ENCODE measurements at places on chromosomes 2 and 18. TPM values are rescaled to one million over a fixed set of nuclear protein-coding genes. Genes with fewer than 3 reads are reported as not detected.

The TSPYL6 gene
- total RNA-seq: not detected

The BUB1 gene
- total RNA-seq: 68.6 TPM

The ZRANB3 gene
- 11.4 TPM for total RNA-seq

The ERFE gene
- 7.0 TPM for total RNA-seq

The TRIM43 gene
- not detected for total RNA-seq

The MRO gene
- 0.39 TPM for total RNA-seq

The TXNDC2 gene
- under 0.01 TPM for total RNA-seq

The TMEFF2 gene
- 3.7 TPM for total RNA-seq

The ACVR2A gene
- 21.9 TPM for total RNA-seq

The TFCP2L1 gene
- not detected for total RNA-seq

The KIAA1328 gene
- total RNA-seq: 9.2 TPM

The SCN9A gene
- 0.78 TPM for total RNA-seq

The UCN gene
- 0.59 TPM for total RNA-seq

The PLCL1 gene
- total RNA-seq: 0.37 TPM

The ZNF521 gene
- 41.1 TPM for total RNA-seq

The KCNG2 gene
- total RNA-seq: not detected

The LGALSL gene
- 2.9 TPM for total RNA-seq

The BCL2 gene
- 5.3 TPM for total RNA-seq

The SLC38A11 gene
- total RNA-seq: not detected

The SIX3 gene
- 0.39 TPM for total RNA-seq

The SCN3A gene
- not detected for total RNA-seq

The DSC2 gene
- total RNA-seq: not detected

The TRIM54 gene
- total RNA-seq: not detected

The CLEC4F gene
- not detected for total RNA-seq

The SKA1 gene
- 25.4 TPM for total RNA-seq

The C2orf78 gene
- not detected for total RNA-seq

The SP5 gene
- not detected for total RNA-seq

The UGT1A5 gene
- not detected for total RNA-seq

The SCN2A gene
- under 0.01 TPM for total RNA-seq

The MLPH gene
- total RNA-seq: 49.5 TPM

The FAM228B gene
- total RNA-seq: 3.9 TPM

The ZDBF2 gene
- 7.0 TPM for total RNA-seq
